Head of caudate nucleus (tissue), 42 donors: ENCODE measurements at places on chromosomes 7 and 10.
A peak's percentile ranks its signal among the peaks of the same experiment; 100 is the strongest.

GRCh38 chr10:126972635-126973414, 67.6 kb downstream of the DOCK1 start:
- DNase-seq = no peak

GRCh38 chr10:132110111-132110521, 44.4 kb downstream of the JAKMIP3 start:
- no peak for DNase-seq

- DNase-seq = peak; percentile 17
Measured at GRCh38 chr10:120458432-120458831, 1.4 kb downstream of the PLPP4 start.

GRCh38 chr10:71666639-71667386, 52.8 kb downstream of the C10orf105 start:
- peak; percentile 57 for DNase-seq

DNA sequence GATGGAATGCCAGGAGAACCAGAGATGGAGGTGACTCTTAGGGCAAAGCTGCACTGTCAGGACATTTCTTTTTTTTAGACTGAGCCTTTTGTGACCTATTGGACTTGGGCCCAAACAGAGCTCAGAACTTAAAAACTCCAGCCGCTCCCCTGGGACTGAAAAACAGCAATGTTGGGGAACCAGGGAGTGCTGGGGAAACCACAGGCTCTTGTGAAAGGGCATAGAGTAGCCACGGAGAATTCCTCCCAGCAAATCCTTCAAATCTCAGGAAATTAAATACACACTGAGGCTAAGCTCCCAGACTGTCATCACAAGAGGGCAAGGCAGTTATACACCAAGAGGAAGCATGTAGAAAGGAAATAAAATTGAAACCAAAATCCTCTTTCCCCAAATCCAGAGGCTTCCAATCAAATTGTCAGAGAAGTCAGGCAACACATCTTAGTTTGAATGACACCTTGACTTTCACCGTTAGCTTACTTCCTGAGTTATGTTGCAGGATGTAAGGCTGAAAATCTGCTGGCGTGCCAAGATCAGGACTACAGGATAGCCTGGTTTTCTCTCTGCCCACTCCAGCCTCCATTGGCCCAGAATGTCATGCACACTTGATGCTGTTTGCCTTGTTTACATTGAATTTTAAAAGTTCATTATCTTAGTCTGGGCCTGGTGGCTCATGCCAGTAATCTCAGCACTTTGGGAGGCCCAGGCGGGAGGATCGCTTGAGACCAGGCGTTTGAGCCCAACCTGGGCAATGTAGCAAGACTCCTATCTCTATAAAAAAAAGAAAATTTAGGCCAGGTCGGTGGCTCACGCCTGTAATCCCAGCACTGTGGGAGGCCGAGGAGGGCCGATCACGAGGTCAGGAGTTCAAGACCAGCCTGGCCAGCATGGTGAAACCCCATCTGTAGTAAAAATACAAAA, 2.6 kb upstream of the RFC2 start:
- DNase-seq = no peak

- no peak for DNase-seq
Measured at GRCh38 chr7:74452748-74453321, 871 bp upstream of the GTF2IRD1 start.

DNA sequence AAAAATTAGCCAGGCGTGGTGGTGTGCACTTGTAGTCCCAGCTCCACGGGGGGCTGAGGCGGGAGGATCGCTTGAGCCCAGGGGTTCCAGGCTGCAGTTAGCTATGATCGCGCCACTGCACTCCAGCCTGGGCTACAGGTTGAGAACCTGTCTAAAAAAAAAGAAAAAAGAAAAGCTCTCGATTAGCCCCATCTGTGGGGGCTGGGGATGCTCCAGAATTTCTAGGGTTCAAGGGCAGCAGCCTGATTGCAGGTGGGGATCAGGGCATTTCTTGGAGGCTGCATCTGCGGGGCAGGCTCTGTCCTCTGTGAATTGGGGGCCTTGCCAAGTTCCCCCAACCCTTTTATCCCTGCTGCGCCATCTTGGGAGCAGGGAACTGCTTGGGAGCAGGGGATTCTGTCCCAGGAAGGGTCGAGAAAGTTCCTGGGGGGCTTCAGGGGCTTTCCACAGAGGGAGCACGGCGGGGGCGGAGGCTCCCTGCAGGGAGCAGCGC, 651 bp upstream of the ARPC1A start:
- DNase-seq = no peak

DNA sequence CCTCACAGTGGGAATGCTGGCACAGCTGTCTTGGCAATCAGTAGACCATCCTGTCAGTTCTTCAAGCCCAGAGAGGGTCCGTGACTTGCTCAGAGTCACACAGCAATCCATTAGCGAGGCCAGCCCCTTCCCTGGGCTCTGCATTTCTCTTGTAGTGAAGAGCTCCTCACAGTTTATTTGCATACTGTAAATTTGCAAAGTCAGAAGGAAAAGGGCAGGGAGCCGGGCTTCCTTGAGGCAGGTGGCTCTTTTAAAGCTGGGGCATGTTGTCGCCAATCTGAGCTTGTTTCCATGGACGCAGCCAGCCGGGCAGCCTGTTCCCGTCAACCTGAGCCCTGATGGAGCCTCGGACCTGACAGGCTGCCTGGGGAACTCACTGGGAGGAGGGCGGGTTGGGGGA, 123.4 kb downstream of the CUX1 start:
- DNase-seq = no peak

- no peak for DNase-seq
Measured at GRCh38 chr7:122137251-122138077, 6.6 kb downstream of the AASS start.

- DNase-seq = no peak
Measured at GRCh38 chr7:20133803-20134202, 83.4 kb downstream of the MACC1 start.

DNA sequence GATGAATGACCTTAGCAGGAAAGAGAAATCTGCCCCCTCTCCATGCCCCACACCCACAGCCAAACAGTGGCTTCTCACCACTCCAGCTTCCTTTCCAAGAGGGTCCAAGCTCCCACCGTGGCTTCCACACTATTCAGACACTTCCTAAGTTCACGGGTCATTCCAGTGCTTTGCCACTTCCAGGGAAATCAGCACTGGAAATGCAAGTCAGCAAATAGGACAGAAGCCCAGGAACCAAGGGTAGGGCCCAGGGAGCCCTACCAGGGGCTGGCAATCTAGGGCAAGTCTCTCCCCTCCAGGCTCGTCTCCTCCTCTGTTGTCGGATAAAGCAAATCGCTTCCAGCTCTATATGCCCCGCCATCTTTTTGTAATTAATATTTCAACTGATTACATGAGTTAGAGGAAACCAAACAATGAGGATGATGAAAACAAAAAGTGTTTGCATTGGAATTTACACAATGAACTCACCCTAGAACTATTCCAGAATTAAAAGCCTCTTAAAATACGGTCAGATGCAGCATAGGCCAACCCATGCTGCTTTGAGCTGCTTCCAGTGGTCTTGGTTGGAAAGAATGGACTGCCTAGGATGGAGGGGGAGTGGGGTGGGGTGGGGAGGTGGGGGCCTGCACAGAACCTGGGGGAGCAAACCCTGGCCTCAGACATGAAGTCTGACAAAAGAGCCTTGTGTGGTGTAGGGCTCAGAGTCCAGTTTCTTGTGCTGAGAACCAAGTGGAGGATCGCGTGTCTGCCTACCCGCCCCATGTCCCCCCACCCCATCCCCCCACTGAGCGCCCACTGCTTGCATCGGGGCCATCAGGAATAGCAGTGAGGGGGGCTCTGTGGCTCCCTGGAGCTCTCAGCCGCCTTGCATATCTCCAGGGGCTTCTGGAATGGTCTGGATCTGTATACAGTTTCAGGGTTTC, 74.6 kb upstream of the CPXM2 start:
- DNase-seq = no peak

DNA sequence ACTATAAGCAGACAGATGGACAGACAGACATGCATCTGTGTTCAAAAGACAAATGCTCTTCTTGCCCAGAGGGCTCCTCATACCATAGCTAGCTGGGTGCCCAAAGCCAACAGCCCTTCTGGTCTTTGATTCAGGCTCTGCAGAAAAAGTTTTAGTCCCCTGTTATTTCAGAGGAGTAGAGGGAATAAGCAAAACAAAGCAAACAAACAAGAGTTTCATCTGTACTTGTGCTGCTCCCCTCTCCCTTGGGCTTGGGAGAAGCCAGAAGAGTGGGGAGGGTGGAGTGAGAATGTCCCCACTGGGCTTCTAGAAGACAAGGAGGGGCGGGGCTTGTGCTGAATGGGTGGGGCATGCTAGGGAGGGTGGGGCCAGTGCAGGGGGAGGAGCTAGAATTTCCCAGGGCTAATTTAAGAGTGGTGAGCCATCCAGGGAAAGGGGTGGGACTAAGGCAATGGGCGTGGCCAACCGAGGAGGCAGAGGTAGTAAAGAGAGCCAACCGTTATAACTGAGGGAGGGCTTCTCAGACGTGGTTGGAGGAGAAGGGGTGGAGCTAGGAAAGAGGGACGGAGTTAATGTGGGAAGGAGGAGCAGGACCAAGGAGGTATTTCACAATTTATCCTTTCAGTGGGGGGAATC, 101.2 kb upstream of the MGMT start:
- no peak for DNase-seq

GRCh38 chr10:120949609-120950031, 98.5 kb downstream of the WDR11 start:
- no peak for DNase-seq

DNA sequence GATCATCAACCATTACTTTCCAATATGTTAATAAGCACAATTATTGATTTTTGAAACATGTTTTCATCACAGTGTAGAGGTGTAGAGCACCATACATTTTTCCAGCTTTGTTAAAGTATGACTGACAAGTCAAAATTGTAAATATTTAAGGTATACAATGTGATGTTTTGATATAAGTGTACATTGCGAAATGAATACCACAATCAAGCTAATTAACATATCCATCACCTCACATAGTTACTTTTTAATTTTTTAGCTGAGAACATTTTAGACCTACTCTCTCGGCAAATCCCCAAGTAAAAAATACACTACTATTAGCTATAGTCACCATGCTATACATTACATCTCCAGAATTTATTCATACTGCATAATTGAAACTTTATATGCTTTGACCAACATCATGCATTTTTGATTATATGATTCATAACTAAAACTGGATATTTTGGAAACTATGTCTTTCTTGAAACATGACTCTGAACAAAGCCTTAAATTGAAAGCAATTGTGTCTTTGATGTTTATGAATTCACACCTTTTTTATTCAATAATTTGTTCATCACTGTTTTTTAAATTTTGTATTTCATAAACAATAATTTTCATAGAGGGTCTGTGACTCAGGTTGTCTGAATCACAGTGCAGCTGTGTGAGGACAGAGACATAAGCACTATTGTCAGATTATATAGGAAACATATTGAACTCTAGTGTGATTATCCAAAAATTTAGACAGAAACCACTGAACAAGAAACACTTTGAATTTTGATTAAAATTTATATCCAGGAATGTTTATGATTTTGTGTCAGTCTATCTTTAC, 486.1 kb downstream of the SEMA3D start:
- DNase-seq = no peak

DNA sequence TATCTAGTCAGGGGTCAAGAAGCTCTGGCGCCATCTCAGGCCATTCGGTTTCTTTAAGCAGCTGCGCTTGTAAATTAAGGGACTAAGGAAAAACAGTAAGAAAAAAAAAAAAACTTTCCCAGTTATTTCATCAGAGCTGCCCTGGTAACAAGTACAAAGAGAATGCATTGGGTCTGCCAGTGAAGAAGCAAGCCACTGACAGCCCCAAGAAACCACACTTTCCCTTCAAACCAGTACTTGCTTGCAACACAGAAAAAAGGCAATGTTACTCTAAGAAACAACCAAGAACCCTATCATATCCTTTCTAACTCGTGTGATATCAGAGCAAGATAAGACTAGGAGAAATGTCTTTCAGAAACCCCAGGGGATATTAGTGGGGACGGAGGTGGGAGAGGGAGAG, 40.6 kb upstream of the AOAH start:
- no peak for DNase-seq

DNA sequence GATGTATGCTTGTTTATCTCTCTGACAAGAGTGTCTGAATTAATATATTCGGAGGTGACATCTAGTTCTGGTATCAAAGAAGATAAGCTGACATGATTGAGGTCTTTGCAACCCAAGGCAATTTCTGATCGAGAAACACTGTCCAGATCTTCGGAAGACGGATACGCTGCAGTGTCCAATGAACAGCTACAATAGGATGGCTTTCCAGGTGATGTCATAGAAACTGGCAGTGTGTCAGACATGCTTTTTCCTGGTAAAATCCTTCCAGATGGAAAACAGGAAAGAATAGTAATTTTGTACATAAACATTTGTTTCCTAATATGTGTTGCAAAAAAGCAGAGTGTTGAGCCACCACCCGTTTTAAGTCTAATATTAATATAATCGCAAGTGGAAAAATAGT, 33.4 kb downstream of the VWDE start:
- DNase-seq = no peak
